ENCODE measurements at places on chromosomes 3 and 15.

DNA sequence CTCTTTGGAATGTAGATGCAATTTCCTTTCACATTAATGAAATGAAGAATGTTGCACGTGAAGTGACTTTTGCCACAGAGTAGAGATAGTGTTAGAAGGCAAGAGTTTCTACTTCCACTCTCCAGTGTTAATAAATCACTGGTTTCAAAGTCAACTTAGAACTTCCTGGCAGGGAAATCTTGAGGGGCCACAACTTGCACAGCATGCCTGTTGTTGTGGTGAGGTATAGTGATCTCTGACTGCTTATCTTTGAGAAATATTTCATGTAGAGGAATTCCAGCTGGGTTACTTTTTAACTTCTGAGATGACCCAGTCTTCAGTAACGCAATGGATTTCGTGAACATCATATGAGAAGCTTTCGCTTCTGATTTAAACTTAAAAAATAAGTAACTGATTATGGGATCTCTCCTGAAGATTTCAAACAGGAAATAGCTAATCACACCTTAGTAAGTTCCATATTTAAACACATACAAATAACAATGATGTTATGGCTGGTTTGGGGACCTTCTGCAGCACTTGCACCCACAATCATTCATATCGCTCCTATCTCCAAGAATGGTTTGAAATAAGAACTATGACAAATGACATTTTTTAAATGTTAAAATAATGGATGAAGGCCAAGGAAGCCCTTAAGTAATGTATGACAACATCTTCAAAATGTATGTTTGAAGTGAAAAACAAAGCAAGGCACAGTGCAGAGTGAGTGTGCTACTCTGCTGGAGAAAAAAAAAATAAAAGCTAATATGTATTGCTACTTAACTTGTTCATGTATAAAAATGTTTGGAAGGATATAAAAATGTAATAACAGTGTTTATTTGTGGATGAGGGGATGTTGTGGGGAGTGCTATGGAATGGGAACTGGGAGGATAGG is 726.5 kb upstream of the NECTIN3 start:
- peak; percentile 56 for DNase-seq

DNA sequence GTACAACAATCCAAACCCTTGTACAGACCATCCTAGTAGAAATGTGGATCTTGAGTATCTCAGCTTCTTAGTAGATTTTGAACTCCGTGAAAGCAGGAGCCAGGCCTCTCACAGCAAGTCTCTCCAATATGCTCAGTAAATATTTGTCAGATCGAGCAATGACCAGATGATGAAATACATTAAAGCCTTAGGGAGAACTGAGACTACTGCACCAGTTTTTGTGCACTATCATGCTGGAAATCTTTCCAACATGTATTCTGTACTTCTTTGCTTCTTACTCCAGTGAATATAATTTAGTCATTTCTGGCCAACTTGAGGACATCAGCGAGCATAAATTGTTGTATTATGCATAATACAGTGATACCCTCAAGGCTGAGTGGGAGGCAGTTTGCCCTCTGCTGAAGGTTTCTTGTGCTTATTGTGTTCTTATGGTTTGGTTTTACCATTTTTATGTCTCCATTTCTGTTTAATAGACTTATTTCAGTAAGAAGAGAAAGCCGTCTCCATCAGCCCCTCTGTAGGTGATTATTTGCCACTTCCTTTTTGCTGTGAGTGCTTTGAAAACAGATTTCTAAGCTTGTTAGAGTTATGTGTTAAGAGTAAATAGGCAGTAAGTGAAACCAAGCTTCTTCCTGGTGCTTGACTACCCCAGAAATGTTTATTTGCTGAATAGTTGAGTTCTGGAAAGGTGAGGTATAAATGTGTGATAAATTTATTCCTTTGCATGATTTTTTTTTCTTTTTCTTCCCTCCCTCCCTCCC is 147.1 kb downstream of the PGPEP1L start:
- DNase-seq, result no peak

DNA sequence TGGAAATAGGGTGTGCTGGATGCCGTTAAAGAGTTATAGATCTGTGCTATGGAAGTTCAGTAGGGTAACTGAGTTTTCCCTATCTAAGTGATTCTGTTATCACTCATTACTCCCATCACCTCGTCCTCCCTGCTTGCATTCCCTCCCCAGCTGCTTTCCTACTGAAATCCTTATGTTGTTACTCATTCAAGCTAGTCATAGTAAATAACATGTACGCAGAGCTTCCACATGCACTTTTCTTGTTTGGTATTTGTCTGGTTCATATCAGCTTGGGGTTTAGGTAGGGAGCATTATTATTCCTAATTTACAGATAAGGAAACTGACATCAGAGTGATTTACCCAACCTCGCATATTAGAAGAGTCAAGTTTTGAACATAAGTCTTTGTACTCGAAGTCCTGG is 135.1 kb downstream of the HCN4 start:
- peak; percentile 79 for DNase-seq

DNA sequence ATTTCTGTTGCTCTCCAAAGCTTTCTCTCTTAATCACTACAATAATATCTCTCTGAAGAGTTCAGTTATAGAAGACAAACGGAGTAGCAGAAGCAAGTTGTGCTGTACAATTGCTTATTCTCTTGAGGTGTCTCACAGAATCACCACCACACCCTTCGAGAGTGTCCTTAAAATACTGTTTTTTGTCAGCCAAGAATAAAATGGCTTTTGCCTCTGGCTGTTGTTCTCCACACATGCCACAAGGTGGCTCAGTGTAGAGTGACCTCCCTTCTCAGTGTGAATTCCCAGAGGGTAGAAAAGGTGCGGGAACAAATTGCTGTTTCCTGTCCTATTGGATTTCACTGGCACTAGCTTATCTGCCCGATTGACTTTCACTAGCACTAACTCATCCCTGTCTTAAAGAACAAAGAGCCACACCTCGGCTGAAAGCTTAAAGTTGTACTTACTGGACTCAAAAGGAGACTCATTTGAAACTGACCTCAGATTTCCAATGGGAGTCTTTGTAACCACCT is 134.2 kb upstream of the SATB1 start:
- peak; percentile 13 for DNase-seq

GRCh38 chr3:108432431-108432830 is 78.0 kb downstream of the MYH15 start:
- no peak for DNase-seq

DNA sequence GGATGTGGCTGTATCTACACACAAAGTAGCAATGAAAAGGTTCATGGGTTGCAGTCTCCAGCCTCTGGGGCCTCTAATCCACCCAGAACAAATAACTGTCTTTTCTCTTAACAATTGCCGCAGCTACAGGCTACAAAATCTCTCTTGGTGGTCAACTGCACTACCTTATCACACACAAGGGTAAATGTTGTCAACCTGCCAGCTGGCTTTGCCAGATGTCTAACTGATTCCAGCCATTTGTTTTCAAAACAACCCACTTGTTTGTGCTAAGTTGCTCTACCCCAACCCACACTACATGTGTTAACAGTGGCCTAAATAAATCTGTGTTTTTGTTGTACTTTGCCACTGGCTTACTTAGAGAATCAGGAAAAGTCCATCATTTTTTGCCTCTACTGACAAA is 447.3 kb downstream of the TAFA4 start:
- no peak for DNase-seq

DNA sequence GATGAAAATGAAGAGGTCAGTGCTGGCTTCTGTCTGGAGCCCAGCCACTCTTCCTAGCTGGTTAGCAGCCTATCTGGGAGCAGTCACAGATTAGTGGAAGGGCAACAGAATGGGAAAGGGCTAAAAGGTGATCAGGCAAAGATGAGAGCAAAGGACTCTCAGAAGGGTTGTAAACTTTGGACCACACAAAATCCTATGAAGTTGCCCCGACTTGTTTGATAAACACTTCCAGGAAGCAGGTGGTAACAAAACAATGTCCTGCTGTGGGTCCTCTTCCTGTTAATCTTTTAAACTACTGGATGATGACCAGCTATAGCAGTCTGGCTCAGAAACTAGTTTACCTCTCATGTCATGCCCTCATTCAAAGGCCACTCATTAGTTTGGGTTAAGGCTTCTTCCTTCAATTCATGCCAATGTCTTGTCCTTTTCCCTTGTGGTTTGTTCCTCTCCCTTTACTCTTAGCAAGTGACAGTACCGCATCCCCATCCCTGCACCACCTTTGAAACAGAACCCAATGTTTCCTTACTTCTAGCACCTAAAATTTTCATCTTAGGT is 19.2 kb downstream of the POLG start:
- no peak for DNase-seq

DNA sequence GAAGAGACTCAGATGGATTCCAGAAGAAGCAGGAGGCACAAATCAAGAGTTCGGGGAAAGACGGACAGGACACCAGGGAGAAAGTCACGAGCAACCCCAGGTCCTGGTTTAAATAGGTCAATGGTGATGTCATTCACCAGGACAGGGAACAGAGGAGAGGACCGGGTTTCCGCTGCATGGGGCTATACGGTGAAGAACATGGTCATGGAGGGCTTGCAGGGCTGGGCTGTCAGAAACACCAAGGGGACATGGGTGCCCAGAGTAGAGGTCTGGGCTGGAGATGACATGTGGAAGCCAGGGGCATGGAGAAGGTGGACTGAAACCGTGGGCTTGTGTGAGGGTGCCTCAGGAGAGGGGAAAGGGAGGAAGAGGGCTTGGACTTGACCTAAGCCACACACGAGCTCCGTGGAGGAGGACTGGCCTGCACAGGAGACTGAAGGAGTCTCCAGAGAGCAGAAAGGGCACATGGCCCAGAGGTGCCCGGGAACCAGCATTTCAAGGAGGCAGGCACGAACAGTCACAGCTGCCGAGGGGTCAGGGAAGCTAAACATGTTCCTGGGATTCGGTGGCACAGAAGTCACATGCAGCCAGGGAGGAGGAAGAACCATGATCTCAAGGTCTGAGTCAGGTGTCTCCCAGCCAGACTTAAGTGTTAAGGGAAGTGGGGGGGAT is 54.2 kb upstream of the RPL32 start:
- no peak for DNase-seq

DNA sequence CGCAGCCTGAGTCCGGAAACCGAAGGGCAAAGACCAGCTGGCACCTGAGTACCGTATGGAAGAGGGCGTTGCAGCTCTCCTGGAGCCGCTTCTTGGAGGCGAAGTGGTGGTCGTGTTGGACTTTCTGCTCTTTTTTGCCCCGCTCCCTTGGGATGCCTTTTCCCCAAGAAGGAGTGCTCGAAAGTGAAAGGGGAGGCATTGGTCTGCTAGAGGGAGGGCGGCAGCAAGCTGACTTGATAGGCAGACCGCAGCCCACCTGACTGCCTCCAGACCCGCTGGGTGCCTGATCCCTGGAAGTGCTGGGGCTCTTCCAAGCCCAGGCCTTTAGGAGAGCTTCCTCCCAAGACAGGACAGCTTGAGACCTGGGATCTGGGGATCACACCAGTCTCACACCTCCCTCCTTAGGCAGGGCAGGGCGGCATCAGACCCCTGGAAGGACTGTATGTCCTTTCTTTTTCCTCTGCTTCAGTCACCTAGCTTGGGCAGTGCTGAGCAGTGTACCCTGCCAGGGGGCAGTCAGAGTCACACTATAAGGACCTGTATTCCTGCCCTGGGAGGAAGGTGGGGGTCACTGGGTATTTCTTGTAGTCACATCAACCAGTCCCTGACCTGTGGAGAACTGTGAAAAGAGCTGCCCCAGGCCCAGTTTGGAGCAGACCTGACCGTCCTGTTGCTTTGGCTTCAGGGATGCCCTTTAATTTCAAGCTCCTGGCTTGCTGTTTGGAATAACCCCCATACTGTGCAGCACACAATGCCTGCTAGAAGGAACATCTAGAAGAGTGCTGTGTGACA is 2.1 kb downstream of the ACVR2B start:
- no peak for DNase-seq

DNA sequence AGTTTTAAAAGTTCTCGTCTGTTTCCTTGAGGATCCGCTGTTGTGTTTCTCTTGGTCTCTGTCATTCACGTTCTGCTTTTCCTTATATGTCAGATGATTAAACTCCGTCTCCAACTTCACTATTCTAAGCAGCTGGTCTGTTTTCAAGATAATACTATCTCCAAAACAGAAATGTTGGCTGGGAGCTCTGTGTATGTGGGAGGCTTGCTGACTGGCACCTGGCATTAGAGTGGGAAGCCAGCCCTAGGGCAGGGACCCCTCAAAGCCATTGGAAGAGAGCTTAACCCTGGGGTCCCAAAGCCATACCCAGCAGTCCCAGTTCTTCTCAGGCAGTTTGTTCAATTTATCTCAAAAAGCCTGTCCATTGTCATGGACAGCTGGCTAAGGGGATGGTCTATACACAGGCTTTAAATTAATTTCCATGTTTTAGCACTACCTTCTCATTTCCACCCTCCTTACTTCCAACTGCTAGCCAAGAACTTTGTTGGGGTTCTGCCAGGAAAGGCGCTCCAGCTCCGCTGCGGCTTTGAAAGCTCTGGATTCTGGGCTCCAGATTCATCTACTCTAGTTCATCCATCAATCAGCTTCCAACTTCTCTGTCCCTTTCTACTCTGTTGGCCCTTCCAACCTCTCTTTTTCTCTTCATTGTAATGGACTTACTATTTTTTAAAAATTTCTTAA is 9.2 kb downstream of the BTBD1 start:
- DNase-seq, result no peak

DNA sequence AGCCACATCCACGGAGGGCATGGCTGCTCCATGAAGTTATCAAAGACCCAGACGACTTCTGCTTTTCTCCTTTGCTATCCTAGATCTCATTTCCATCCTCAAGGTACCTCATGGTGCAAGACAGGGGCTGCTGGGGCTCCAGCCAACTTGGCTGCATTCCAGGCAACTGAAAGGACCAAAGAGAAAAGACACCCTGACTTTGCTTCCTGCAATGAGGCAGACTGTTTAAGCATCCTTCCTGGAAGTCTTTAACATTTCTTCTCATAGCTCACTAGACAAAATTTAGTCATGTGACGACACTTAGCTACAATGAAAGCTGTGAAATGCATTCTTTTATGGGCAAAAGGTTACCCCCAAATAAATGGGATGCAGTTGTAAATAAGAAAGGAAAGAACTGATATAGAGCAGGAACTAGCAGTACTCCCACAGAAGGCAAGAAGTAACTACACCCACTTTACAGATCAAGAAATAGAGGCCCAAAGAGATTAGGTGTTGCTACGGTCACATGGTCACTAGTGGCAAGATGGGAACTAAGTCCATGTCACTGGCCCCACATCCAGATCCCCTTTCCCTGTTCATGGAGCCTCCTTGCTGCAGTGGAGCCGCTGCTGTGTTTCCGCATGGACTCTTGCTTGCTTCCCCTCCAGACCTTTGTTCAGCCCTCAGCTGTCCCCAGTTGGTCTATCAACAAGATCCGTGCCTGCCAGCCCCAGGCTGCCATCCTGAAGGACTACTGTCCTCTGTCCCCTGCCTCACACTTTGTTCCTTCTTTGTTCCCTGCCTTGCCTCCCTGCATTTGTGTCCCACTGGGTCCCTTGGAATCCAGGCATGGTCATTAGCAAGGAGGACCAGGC is 107.0 kb downstream of the XXYLT1 start:
- no peak for DNase-seq

DNA sequence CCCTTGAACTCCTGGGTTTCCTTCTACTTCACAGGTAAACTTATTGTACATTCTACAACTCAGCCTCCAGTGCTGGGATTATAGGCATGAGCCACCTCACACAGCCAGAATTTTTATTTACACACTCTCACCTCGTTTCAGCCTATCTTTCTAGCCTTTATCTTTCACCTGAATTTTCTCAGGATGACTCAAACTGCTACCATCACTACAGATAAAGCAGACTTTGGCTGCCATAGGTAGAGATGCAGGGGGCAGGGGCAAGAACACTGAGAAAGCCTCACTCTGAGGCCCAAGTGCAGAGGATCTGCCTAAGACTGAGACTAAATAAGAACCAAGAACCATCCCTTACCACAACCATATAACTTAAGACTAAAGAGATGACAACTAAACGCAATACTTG is 59.0 kb downstream of the ETFA start:
- DNase-seq, result peak; percentile 56

Data from NCI-H226 (cell line).